Foreskin fibroblast (primary cell): ENCODE measurements at places on chromosomes 2 and 18.

DNA sequence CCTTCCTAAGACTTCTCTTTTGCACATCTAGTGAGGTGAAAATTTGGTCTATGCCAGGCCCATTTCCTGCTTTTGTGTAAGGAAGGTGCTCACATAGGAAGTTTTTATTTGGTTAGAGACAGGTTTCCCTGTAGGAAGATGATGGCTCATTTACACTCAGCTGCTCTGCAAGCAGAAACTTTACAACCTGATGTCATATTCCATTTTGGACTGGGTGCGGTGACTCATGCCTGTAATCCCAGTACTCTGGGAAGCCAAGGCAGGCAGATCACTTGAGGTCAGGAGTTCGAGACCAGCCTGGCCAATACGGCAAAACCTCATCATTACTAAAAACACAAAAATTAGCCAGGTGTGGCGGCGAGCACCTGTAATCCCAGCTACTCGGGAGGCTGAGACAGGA is 35.8 kb downstream of the CASP10 start:
- DNase-seq, result no peak

DNA sequence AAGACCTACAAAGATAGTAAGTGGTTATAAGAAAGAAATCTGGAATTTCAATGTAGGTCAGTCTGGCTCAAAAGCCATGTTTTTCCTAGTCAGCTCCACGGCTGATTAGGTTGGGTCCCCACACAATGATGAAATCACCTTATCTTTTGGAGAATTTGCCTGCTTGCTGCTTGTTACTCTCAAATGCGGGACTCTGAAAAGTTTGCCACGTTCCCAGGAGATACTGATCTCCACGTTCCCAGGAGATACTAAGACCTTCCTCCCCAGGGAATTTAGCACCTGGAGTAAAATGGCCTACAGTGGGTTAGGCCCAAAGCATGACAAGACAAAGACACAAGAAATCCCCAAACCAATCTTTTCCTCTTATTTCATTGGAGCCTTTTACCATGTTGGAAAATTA is 449.6 kb downstream of the TNS1 start:
- DNase-seq, result no peak

DNA sequence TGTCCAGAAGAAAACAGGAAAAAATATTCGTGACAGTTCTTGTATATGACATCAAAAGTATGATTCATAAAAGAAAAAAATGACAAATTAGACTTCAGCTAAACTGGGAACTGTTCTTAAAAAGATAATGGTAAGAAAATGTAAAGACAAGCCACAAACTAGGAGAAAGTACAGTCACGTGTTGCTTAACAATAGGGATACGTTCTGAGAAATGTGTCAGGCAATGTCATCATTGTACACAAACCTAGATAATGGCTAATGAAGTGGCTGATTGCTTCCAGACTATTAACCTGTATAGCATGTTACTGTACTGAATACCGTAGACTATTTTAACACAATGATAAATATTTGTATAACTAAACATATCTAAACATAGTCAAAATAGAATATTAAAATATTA is 35.9 kb upstream of the CTIF start:
- DNase-seq, result no peak

- DNase-seq, result no peak
Observed at GRCh38 chr2:230319211-230319862, 7.7 kb upstream of the SP140L start.
